Ascending aorta (tissue), 2 donors: ENCODE measurements at places on chromosomes 13 and 19. TPM values are rescaled to one million over a fixed set of nuclear protein-coding genes. Genes with fewer than 3 reads are reported as not detected.

DNA sequence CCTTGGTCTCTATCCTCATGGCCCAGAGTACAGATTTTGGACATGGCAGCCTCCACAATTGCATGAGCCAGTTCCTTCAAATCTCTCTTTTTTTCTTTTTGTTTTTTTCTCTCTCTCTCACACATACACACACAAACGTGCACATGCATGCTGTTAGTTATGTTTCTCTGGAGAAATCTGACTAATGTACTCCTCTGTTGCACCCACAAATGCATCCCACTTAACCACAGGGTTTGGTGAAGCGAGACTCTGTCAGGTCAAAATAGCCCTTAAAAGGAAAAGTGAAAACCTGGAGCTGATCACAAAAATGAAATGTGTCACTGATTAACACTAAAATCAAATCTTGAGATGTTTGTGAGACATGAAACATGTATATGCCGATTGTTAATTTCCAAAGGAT, 374.6 kb upstream of the ARGLU1 start:
- DNase-seq = no peak

Gene GARIN5A
- not detected for total RNA-seq

Gene ACTMAP
- total RNA-seq = 8.3 TPM

DNA sequence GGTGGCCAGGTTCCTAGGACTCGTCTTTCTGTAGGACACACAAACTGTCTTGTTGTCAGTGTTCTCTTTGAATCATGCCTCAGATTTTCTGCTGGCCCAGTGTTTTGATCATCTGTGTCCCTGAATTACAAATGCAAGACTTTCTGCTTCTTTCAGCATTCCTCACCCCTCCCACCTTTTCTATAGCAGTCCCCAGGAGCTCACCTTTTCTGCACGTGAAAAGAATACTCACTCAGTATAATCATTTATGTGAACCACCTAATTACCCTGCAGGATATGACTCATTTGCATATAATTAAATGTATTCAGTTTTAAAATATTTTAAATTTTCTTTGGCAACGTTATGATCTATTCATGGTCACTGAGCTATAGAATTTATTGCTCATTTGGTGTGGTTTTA, 389.2 kb downstream of the ITGBL1 start:
- no peak for DNase-seq

- DNase-seq = no peak
Measured at GRCh38 chr13:97976610-97977521, 23.4 kb downstream of the IPO5 start.
